Kasumi-1 (cell line): ENCODE measurements at places on chromosomes 2 and 18.
A peak's percentile ranks its signal among the peaks of the same experiment; 100 is the strongest.

- DNase-seq, result peak; percentile 94
Observed at GRCh38 chr2:145258903-145259579, 739.1 kb upstream of the ZEB2 start.

- DNase-seq, result no peak
Observed at GRCh38 chr2:172436889-172437288, 9.5 kb downstream of the ITGA6 start.

DNA sequence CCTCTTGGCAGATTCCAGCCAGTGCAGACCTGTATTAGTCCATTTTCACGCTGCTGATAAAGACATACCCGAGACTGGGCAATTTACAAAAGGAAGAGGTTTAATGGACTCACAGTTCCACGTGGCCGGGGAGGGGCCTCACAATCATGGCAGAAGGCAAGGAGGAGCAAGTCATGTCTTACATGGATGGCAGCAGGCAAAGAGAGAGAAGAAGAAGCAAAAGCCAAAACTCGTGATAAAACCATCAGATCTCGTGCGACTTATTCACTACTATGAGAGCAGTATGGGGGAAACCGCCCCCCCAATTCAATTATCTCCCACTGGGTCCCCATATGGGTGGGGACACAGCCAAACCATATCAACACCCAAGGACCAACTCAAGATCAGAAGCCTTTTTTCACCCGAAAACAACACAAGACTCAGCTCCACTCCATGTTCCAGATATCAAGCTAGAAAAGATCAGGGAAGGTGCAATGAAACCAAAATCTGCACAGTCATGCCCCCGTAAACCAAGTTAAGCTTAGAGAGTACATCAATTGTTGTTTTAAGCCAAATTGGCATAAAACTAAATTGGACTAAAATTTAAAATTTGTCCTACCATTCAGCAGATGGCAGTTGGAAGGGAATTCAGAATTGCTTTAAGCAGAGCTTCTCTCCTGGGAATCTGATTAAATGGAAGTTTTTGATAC is 55.6 kb upstream of the FAM124B start:
- no peak for DNase-seq

GRCh38 chr2:32614084-32614483 is 13.8 kb upstream of the TTC27 start:
- no peak for DNase-seq

DNA sequence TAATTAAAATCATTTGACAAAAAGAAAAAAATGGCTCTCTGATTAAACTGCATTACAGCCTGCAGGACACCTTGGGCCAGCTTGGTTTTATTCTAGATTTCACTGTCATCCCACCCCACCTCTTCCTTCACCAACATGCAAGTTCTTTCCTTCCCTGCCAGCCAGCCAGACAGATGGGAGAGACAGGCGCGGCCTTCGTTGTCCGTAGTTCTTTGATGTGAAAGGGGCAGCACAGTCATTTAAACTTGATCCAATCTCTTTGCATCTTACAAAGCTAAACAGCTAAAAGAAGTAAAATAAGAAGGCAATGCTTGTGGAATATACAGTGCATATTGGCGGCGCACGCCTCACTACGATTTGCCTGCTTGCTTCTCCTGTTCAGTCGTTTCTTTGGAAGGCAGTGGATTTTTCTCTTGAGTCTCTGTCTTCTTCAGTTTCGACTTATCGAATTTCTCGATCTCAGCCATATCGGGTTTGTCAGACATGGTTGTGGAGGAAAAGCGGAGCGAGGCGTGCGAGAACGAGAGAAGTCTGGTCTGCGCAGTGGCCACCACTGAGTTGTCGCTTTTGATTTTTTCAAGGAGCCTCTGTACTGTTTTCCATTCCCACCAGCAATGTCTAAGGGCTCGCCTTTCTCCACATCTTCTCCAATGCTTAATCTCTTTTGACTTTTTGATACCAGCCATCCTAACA is 22.4 kb downstream of the COLEC11 start:
- DNase-seq, result no peak
